ENCODE measurements at places on chromosomes 5 and 9. TPM values are rescaled to one million over a fixed set of nuclear protein-coding genes. Genes with fewer than 3 reads are reported as not detected.

Gene CARD9
- total RNA-seq: 2.2 TPM

Gene TRAF1
- total RNA-seq: 5.5 TPM

Gene GPR150
- 0.49 TPM for total RNA-seq

Gene AIF1L
- total RNA-seq: 5.6 TPM

Gene SV2C
- 1.2 TPM for total RNA-seq

Gene GABRA1
- total RNA-seq: not detected

Gene PWWP2A
- 41.3 TPM for total RNA-seq

Gene MYMK
- not detected for total RNA-seq

Gene SOWAHA
- 24.3 TPM for total RNA-seq

Gene SLF1
- total RNA-seq: 6.2 TPM

Gene N4BP3
- 1.7 TPM for total RNA-seq

Gene HARS1
- total RNA-seq: 56.4 TPM

Gene PIGO
- total RNA-seq: 22.3 TPM

Gene OBP2B
- total RNA-seq: not detected

Gene SGCD
- 7.4 TPM for total RNA-seq

Gene TMED9
- 126 TPM for total RNA-seq

Gene DNM1
- total RNA-seq: 6.7 TPM

Gene SLC46A2
- 0.16 TPM for total RNA-seq

Gene RAI14
- total RNA-seq: 23.4 TPM

Gene CYLC2
- total RNA-seq: not detected

Gene WNT8A
- not detected for total RNA-seq

Gene TRPM3
- total RNA-seq: 0.55 TPM

Gene HACD4
- total RNA-seq: 0.93 TPM

Gene FAM221B
- total RNA-seq: 0.43 TPM

Gene CARTPT
- total RNA-seq: 14.0 TPM

Gene LIFR
- 9.5 TPM for total RNA-seq

Gene NUTM2G
- not detected for total RNA-seq

Gene SPAAR
- total RNA-seq: 2.0 TPM

Gene PCDHGA5
- total RNA-seq: 1.2 TPM

Gene ORM2
- 1.0 TPM for total RNA-seq

Gene DRD1
- not detected for total RNA-seq

Gene PTPRD
- 52.7 TPM for total RNA-seq

Gene PDE8B
- total RNA-seq: 0.70 TPM

Gene PCDHAC2
- 1.3 TPM for total RNA-seq

Gene RAB3C
- total RNA-seq: 4.8 TPM

Gene DBH
- not detected for total RNA-seq

Gene CD74
- total RNA-seq: 1,033 TPM

Gene LCN12
- total RNA-seq: 10.7 TPM

Gene NFIB
- 85.5 TPM for total RNA-seq

Gene DEPDC1B
- total RNA-seq: 3.4 TPM

Gene GNA14
- total RNA-seq: 7.4 TPM

Gene CCDC69
- 23.4 TPM for total RNA-seq

Gene NEUROG1
- total RNA-seq: not detected

Gene FAM81B
- total RNA-seq: not detected

Gene FOXD4L4
- 0.25 TPM for total RNA-seq

Gene LCN1
- not detected for total RNA-seq

Gene MEIKIN
- total RNA-seq: not detected

Gene GLRA1
- not detected for total RNA-seq
